ENCODE measurements at places on chromosomes 12 and 14.

- no peak for DNase-seq
These were observed 91.9 kb downstream of the SAMD4A start for GRCh38 chr14:54658836-54659235.

GRCh38 chr12:22728987-22729386, 104.0 kb downstream of the ETNK1 start:
- DNase-seq: no peak

DNA sequence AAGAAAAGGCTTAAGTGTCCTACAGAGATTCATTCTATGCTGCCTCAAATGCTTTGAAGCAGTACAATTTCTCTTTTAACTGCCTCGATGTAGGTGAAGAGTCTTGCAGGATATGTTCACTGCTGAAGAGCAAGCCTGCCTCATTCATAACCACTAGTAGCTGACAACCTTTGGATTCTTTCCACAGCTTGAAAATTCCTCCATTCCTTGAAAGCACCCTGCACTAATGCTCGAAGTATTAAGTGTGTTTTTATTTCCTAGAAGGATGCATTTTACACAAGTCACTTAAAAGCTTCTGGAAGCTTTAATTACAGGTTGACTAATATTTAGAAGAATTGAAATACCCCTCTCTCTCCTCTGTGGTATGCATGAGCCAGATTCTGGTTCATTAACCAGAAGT, 429.4 kb downstream of the DIO2 start:
- DNase-seq: no peak

GRCh38 chr14:56120091-56120691, 2.0 kb downstream of the PELI2 start:
- no peak for DNase-seq

DNA sequence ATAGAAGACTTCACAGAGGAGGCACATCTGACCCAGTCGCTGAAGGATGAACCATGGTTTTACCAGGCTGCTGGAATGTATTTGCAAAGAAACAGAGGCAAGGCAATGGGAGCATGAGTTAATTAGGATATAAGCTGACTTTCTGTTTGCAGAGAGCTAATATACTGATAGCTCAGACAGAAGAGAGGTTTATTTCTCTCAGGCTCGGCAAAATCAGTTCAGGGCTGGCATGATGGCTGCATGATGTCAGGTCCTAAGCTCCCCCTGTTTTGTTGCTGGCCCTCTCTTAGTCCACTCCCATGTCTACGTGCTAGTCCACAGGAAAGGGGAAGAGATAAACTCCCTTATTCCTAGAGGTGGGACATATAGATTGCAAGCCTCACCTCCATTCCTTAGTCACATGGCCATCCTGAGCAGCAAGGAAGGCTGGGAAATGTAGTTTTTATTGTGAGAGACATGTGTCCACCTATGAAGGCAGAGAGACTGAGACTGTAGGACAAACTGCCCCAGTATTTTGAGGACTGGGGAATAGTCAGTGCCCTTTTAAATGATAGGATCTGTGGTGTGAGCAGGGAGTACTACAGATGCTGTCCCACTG, 224.5 kb downstream of the VRK1 start:
- no peak for DNase-seq

DNA sequence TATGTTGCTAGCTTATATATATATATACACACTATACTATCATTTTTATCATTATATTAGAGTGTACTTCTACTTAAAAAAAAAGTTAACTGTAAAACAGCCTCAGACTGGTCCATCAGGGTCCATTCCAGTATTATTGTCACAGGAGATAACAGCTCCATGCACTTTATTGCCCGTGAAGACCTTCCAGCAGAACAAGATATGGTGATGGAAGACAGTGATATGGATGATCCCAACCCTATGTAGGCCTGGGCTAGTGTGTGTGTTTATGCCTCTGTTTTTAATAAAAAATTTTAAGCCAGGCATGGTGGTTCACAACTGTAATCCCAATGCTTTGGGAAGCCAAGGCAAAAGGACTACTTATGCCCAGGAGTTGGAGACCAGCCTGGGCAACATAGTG, 86.2 kb downstream of the GCH1 start:
- DNase-seq: no peak

DNA sequence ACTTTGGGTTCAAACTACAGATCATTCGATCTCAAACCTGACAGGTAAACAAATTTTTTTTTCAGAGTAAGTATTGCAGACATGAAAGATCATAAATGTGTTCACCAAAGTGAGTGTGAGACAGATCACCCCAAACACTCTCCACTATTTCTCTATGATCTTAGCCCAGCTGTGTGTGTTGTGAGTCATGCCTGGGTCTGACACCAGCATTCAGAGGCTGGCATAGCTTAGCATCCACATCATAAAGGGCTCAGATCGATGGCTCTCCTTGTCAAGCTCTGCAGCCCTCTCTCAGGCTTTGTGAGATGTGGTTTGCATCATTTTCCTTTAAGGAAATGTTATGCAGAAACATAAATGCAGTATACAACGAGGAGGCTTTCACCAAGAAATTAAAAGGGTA, 164.9 kb downstream of the ETV6 start:
- DNase-seq: no peak

GRCh38 chr12:110917467-110917866, 2.9 kb downstream of the MYL2 start:
- DNase-seq: no peak

DNA sequence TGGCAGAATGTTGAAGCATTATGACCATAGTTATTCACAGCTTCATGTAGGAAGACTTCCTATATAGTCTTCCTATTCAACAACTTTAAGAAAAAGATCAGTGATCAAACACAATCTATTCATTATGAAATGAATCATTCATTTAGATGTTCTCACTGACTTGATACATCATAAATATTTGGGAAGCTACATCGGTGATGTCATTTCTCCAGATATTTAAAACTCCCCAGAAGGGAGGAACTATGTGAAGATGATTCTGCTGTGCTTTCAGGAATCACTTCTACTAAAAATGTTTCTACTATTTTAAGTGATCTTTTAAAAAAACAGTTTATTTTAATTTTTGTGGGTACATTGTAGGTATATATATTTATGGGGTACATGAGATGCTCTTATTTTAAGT, 316.4 kb downstream of the BCAT1 start:
- no peak for DNase-seq

GRCh38 chr12:94039914-94040313, 108.5 kb upstream of the PLXNC1 start:
- no peak for DNase-seq

GRCh38 chr12:113476176-113476986, 4.7 kb upstream of the LHX5 start:
- DNase-seq: no peak

- DNase-seq: no peak
These were observed 8.4 kb downstream of the NIN start for GRCh38 chr14:50822501-50823042.

- DNase-seq: no peak
These were observed 32.5 kb upstream of the TC2N start for GRCh38 chr14:91899806-91900205.

GRCh38 chr12:31931796-31932715, 27.2 kb upstream of the RESF1 start:
- no peak for DNase-seq

DNA sequence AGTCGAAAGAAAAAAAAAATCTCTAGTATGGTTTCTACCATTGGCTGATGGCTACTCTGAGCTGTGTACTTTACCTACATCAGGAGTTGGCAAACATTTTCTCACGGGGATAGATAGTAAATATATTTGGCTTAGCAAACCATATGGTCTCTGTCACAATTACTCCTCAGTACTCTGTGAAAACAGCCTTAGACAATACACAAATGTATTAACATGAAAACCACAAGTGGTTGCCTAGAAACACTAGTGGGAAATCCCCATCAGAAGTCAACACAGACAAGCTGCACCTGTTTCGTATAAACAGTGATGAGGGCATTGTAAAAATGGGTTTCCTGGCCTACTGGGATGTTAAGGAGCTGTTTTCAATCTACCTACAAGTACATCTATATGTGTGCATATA, 84.6 kb upstream of the NAV3 start:
- DNase-seq: no peak

GRCh38 chr14:64541972-64542835, 1.7 kb downstream of the HSPA2 start:
- DNase-seq: no peak

DNA sequence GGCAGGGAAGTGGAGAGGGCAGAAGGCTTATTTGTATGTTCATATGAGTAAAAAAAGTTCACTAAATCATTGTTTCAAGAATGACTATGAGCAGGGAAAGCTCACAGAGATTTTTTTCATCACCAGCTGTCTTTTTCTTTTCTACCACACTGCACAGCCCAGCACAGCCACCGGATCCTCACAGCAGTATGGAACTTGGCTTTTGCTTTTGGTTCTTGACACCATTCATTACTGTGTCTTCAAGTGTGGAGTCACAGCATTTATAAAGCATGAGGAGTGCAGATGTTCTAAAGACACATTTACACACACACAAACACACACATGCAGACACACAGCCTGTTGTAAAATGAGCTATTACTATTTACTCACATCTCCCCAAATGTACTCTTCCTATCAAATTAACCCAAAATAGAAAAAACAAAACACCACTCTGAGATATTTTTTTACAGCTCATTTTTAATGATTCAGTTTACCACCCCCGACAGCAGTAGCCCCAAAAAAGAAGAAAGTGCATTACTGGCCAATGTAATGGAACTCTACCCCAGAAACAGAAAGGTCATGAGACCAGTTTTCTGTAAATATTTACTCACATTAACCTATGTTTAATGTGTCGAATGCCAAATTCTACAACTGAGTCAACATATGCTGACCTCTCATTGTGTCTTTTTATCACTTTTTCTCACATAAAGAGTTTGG, 60.5 kb downstream of the BTG1 start:
- no peak for DNase-seq

GRCh38 chr14:47332939-47333338, 342.5 kb downstream of the MDGA2 start:
- DNase-seq: no peak

GRCh38 chr14:102998393-102998792, 59.0 kb downstream of the CDC42BPB start:
- no peak for DNase-seq

DNA sequence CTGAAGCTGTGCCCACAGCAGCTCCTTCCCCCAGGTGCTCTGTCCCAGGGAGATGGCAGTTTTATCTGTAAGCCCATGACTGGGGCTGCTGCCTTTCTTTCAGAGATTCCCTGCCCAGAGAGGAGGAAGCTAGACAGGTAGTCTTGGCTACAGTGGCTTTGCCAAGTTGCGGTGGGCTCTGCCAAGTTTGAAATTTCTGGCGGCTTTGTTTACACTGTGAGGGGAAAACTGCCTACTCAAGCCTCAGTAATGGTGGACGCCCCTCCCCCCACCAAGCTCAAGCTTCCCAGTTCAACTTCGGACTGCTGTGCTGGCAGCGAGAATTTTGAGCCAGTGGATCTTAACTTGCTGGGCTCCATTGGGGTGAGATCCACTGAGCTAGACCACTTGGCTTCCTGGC, 124.7 kb downstream of the MSRB3 start:
- no peak for DNase-seq

Data from C1 segment of cervical spinal cord (tissue), 14 donors.